ENCODE measurements at places on chromosomes 12 and 14.

DNA sequence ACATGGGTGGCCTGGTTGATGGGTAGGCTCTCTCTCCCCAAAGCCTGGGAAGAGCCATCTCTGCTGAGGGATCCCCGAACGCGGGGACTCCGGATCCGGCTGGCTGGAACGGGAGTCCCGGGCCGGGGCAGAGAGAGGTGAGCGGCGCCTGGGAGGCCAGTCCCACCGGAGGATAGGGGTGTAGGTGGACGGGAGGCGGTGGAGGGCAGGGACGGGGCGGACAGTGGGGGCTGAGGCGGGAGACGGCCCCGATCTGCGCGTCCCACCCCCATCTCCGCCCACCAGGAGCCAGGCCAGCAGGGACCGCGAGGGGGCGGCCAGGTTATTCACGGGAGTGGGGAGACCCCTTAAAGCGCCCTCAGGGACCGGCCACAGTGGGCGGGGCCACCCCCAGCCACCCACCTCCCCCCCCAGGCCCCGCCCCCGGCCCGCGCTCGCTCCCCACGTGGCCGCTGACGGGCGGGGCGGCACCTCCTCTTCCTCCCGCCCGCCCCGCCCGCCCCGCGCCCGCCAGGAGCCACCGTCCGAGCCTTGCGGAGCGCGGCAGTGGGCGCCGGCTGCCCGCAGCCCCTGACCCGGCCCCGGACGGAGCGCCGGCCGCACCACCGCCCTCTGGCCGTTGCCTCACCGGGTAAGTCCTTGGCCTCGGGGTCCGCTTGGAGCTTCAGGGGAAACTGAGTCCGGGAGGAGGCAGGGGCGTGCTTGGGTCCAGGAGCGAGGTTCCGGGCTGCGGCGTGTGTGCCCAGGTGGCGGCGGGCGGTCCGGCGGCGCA lies at the start of gene INF2:
Gene INF2 (plus strand): TSS at position 510 of the 772 bp plus-strand sequence. CDS start 11,748 bp downstream, outside the sequence.
- peak; percentile 61 for DNase-seq

DNA sequence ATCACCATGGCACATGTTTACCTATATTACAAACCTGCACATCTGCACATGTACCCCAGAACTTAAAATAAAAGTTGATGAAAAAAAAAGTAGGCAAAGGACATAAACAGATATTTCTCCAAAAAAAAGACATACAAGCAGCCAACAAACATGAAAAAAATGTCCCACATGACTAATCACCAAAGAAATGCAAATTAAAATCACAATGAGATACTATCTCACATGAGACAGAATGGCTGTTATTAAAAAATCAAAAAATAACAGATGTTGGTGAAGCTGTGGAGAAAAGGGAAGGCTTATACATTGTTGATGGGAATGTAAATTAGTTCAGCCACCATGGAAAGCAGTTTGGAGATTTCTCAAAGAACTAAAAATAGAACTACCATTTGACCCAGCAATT lies 68.0 kb upstream of the FAR2 start:
- no peak for DNase-seq

DNA sequence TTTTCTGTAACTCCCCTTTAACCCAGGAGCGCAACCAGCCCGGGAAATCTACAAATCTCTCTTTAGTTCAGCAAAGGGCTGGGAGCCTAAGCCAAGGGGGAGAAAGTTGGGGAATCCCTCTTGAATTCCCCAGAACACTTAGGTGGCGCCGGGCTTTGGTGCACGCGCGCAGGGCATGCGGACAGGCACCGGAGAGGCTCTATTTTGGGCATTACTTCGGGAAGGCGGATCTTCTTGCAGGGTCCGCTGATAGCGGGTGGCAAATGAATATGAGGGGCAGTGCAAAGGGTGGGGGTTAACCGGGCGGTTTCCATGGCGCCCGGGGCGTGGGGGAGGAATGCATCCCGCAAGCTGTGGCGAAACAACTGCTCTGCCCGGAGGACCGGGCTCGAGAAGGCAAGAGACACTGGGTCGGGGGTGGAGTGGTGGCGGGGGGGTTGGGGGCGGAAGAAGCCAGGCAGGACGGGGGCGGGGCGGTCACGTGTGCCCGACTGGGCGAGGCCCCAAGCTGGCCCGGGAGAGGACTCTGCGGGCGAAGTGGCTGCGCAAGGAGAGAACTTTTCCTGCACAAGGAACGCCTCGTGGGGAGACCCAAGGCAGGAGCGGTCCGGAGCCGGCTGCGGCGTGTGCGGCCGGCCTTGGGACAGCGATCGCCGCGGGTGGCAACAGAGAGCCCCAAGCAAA lies at the start of gene FLVCR2:
Gene FLVCR2 (plus strand): TSS at position 519 of the 684 bp plus-strand sequence. CDS start 353 bp downstream, outside the sequence.
- DNase-seq, result peak; percentile 21

- DNase-seq, result no peak
Observed at GRCh38 chr14:103519043-103519836, 3.4 kb downstream of the CKB start.

DNA sequence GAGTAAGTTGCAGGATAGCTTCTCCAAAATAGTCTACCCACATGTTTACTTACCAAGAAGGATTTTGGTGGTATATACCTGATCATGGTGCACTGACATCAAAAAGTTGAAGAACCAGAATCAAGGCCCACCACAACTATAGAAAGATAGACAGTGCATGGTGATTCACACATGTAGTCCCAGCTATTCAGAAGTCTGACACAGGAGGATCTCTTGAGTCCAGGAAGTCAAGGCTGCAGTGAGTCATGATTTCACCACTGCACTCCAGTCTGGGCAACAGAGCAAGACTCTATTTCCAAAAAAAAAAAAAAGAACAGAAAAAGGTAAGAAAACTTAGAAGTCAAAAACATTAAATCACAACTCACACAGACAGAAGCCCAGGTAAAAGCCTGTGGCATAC lies 422.2 kb upstream of the FOXG1 start:
- no peak for DNase-seq

DNA sequence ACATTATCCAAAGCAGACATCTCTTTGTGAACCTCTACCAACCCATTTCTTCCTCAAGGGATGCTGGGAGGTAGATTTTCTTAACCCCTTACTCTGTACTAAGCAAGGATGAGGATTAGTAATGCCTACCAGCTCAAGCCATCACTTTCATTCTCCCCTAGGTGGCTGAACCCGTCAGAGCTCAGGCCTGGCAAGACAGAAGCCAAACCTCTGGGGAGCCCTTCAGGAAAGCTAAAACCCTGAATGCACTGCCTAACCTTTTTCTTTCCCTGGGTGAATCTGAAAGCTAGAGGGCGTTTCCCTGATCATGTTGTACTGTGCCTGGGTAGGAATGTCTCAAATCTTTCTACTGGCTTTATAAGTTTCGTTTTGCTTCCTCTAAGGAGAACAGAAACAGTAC lies 617.3 kb downstream of the RPL10L start:
- no peak for DNase-seq

DNA sequence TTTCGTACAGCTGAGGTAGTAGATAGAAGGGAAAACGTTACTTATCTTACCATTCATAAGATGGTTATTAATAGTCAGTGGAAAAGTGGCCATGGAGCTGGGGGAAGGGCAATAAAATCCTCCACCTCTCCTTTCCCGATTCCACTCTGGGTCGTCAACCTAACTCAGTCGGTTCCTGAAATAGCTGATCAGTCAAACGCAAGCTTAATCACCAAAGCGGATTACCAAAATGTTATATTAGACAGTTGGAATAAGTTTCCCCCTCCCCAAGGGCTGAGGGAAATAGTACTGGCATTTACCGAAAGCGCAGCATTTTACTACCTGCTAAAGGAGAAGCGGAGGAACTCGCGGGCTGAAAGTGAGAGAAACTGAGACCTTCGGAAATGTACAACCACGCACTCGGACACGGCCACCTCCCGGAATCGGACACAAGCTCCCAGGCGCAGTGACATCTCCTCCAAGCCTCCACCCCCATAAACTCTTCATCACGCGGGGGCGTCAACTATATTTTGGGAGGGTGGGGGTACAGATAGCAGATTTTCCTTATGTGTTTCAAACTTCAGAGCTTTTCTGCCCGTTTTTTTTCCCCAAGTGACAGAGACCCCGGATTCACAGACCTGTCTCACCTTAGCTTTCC lies 1.2 kb downstream of the PPM1H start:
- no peak for DNase-seq

DNA sequence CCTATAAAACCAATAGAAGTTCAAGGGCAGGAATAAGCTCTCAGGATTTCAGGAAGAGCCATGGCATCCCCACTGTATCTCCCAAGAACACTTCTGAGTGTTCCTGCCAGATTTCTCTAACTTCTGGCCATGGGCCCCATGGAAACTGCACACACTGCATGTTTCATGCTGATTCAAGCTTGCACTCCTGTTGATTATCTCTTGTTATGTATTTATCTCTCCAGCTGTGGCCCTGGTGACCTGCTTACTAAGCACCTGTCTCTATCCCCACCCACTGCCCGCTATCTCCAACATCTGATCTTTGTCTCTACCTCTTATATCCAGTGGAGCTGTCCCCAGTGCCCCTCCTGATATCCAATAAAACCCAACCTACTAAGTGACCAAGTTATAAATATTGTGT lies 285.3 kb downstream of the PDZRN4 start:
- no peak for DNase-seq

GRCh38 chr14:98321841-98322240 lies 950.2 kb downstream of the BCL11B start:
- DNase-seq, result no peak

GRCh38 chr12:105214148-105214547 lies 21.8 kb downstream of the APPL2 start:
- no peak for DNase-seq
